ENCODE measurements at places on chromosomes 1 and 21.

GRCh38 chr21:26597981-26598380 lies 24.9 kb upstream of the CYYR1 start:
- DNase-seq, result no peak

GRCh38 chr1:54980528-54981241 lies at the start of gene TMEM61:
TSS of gene TMEM61 (plus strand) at chr1:54980628. CDS start at chr1:54981066, 438 bp downstream.
- DNase-seq, result no peak

- no peak for DNase-seq
Measured at GRCh38 chr1:26112407-26112775, 767 bp downstream of the PDIK1L start.

GRCh38 chr21:17580319-17580718 lies 32.4 kb downstream of the BTG3 start:
- no peak for DNase-seq

- no peak for DNase-seq
Measured at GRCh38 chr21:16597753-16598152, 868.0 kb downstream of the USP25 start.

- DNase-seq, result no peak
Measured at GRCh38 chr21:31172328-31172727, 134.1 kb upstream of the KRTAP19-8 start.

GRCh38 chr1:26234644-26235370 lies 807 bp downstream of the CEP85 start:
- no peak for DNase-seq

DNA sequence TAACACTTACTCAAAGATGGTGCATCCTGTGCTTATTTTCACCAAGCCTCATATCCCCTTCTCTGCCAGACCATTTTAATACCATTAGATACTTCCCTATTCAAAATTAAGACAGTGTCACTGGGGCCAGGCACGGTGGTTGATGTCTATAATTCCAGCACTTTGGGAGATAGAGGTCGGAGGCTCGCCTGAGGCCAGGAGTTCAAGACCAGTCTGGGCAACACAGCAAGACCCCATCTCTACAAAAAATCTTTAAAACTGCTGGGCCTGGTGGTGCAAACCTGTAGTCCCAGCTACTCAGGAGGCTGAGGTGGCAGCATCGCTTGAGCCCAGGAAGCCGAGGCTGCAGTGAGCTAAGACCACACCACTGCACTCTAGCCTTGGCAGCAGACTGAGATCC lies 28.2 kb downstream of the APP start:
- DNase-seq, result no peak

- no peak for DNase-seq
Measured at GRCh38 chr1:27005648-27006496, 6.8 kb downstream of the TENT5B start.

GRCh38 chr1:192516776-192517297 lies 58.7 kb upstream of the RGS1 start:
- DNase-seq, result no peak

DNA sequence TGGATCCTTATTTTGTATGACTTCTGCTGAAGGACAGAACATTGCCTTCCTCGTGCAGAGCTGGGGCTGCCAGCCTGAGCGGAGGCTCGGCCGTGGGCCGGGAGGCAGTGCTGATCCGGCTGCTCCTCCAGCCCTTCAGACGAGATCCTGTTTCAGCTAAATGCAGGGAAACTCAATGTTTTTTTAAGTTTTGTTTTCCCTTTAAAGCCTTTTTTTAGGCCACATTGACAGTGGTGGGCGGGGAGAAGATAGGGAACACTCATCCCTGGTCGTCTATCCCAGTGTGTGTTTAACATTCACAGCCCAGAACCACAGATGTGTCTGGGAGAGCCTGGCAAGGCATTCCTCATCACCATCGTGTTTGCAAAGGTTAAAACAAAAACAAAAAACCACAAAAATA lies 27.5 kb upstream of the KDM4A start:
- DNase-seq, result no peak

DNA sequence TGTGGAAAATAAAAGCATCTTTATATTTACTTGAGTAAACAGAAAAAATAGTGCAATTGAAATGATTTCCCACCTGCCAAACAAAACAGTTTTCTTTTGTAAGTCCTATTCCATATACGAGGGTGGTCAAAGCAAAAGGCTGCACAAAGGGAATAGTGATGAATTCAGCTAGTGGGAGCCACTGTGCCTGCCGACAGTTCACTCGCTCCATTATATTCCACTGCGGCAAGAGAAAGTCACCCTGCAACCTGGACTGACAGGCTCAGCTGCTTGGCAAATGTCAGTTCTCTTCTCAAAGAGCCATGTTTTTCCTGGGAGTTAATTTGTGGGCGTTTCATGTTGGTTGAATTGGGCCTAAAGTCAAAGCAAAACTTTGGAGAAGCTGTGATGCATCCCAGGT lies 145.4 kb downstream of the LMO4 start:
- no peak for DNase-seq

Measured in activated T-cell treated with anti-CD3 and anti-CD28 coated beads, Interleukin-2, amount 50 U/mL, for 24 hours (primary cell).